Activated B cell treated with CpG ODN at 0.5 μM for 24 hours (primary cell): ENCODE measurements at places on chromosomes 2 and 18. TPM values are rescaled to one million over a fixed set of nuclear protein-coding genes. Genes with fewer than 3 reads are reported as not detected.
A peak's percentile ranks its signal among the peaks of the same experiment; 100 is the strongest.

- H3K27ac ChIP-seq = no peak overlapping the region
- H3K27me3 ChIP-seq = no peaks in the 10 kb centered on the region
- DNase-seq = no peak
- peaks cover 12% of the 10 kb centered on the region for H3K36me3 ChIP-seq
- H3K4me1 ChIP-seq = no peaks in the 10 kb centered on the region
- H3K4me3 ChIP-seq = no peak overlapping the region
Measured at GRCh38 chr2:72673279-72673678, 152.6 kb downstream of the EXOC6B start.

DNA sequence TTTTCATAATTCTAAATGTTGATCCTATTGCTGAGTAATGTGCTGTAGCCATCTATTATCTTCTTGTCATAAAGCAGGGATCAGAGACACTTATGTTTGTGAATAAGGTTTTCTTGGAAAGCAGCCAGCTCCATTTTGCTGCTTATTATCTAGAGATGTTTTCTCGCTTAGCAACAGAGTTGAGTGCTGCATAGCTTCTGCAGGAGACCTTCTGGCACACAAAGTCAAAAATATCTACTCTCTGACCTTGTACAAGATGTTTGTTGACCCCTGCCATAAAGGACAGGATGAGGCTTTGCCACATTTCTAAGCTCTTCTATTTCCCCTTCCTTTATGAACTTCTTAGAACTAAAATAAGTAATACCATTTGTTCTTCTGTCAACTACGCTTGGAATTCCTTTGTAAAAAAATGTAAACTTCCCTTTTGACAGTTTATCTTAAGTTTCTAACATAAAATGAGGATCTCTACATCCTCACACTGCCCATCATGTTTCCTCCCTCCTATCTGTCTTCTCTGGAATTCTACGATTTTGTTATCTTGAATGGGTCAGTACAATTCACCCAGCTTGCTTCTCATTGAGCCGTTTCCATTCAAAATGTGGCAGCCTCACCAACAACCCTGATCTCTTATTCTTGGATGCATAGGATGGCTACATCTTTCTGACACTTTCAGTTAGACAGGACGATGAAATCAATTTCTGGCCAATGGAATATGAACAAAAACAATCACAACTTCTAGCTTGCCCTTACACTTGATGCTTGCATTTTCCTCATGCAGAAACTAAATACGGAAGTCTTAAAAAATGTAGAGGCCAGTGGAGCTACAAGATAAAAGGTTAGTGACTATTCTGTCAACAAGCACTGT is 1377.0 kb downstream of the SUCLG1 start:
- no peak overlapping the region for H3K4me3 ChIP-seq
- no peak overlapping the region for H3K27ac ChIP-seq
- no peaks in the 10 kb centered on the region for H3K27me3 ChIP-seq
- no peaks in the 10 kb centered on the region for H3K36me3 ChIP-seq

- H3K27me3 ChIP-seq = no peaks in the 10 kb centered on the region
- H3K4me3 ChIP-seq = no peak overlapping the region
- H3K27ac ChIP-seq = no peak overlapping the region
- DNase-seq = no peak
- no peaks in the 10 kb centered on the region for H3K36me3 ChIP-seq
- no peaks in the 10 kb centered on the region for H3K4me1 ChIP-seq
Measured at GRCh38 chr2:165428926-165429325, 40.6 kb upstream of the CSRNP3 start.

GRCh38 chr18:48207733-48208132 is 201.4 kb downstream of the ZBTB7C start:
- DNase-seq = no peak
- no peak overlapping the region for H3K4me3 ChIP-seq
- peaks cover 11% of the 10 kb centered on the region for H3K27me3 ChIP-seq

GRCh38 chr2:44651974-44652373 is 289.5 kb upstream of the SIX3 start:
- H3K27ac ChIP-seq = no peak overlapping the region
- no peaks in the 10 kb centered on the region for H3K36me3 ChIP-seq
- no peaks in the 10 kb centered on the region for H3K4me1 ChIP-seq
- H3K27me3 ChIP-seq = no peaks in the 10 kb centered on the region
- DNase-seq = no peak
- no peak overlapping the region for H3K4me3 ChIP-seq

DNA sequence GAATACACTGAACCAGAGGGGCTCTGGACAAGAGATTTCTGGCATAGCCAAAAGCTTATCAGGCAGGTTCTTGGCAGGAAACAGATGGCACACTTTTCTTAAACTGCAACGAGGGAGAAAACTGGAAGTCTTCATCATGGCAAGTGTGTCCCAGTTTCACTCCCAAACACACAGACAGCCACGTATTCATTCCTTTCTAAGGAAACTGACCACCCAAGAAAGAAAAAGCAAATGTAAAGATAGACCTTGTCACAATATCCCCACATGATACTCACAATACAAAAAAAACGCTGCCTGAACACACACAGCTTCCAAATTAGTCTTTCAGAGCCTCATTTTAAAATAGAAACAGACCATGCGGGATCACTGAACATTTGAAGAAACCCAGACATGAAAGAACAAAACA is 40.6 kb upstream of the RTTN start:
- H3K27ac ChIP-seq = no peak overlapping the region
- H3K36me3 ChIP-seq = no peaks in the 10 kb centered on the region
- DNase-seq = no peak
- no peaks in the 10 kb centered on the region for H3K4me1 ChIP-seq

GRCh38 chr2:170321526-170321925 is 143.6 kb downstream of the MYO3B start:
- H3K4me1 ChIP-seq = no peaks in the 10 kb centered on the region
- no peak for DNase-seq
- peaks cover 4% of the 10 kb centered on the region for H3K27me3 ChIP-seq
- no peak overlapping the region for H3K27ac ChIP-seq
- H3K36me3 ChIP-seq = no peaks in the 10 kb centered on the region

DNA sequence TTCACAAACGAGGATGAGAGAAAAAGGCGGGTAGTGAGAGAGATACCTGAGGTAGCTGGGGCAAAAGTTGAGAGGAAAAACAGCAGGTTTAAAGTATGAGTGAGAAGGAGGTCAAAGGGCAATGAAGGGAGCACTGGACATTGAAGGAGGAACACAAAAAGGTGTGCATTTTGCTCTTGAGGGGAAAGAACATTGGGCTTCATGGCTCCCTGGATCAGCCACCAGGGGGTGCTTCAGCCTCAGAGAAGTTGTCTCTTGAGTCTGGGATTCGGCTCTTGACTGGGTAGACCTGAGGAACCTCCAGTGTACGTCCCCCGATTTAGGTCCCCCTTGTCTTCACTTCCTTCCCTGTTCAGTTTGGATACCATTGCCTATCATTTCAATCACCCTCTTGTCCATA is 128.5 kb downstream of the RAPGEF4 start:
- no peak overlapping the region for H3K4me3 ChIP-seq
- DNase-seq = no peak
- peaks cover 5% of the 10 kb centered on the region for H3K27me3 ChIP-seq
- no peaks in the 10 kb centered on the region for H3K36me3 ChIP-seq
- no peak overlapping the region for H3K27ac ChIP-seq

DNA sequence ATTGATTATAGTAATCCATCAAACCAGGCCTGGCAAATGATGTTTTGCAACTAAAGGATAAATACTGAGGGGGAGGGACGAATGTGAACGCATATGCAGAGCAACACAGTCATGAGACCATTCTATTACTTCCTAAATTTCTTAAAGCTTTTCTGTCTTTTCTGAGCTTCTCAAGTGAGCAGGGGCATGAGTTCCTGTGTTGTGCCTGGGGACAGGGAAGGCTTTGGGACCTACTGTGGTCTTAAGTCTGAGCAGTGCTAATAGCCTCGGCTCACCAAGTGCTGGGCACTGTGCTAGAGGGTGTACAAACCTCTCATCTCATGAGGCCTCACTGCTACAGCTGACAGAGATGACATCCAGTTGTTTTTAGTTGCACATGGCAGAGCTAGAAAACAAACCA is 182.4 kb downstream of the NEDD4L start:
- H3K27ac ChIP-seq = peak overlapping the region; percentile 3
- no peak overlapping the region for H3K4me3 ChIP-seq
- H3K27me3 ChIP-seq = no peaks in the 10 kb centered on the region
- DNase-seq = no peak
- H3K4me1 ChIP-seq = peaks cover 64% of the 10 kb centered on the region
- no peaks in the 10 kb centered on the region for H3K36me3 ChIP-seq

- no peak for DNase-seq
- peaks cover 54% of the 10 kb centered on the region for H3K36me3 ChIP-seq
- H3K4me1 ChIP-seq = peaks cover 16% of the 10 kb centered on the region
- H3K27me3 ChIP-seq = no peaks in the 10 kb centered on the region
- H3K27ac ChIP-seq = peak overlapping the region; percentile 93
Measured at GRCh38 chr2:219386532-219387280, 1.0 kb downstream of the DNPEP start.

- no peaks in the 10 kb centered on the region for H3K4me1 ChIP-seq
- no peaks in the 10 kb centered on the region for H3K36me3 ChIP-seq
- H3K27me3 ChIP-seq = no peaks in the 10 kb centered on the region
- DNase-seq = no peak
Measured at GRCh38 chr2:176753752-176754474, 458.7 kb upstream of the HNRNPA3 start.

GRCh38 chr18:24485681-24486080 is 25.2 kb downstream of the HRH4 start:
- peaks cover 12% of the 10 kb centered on the region for H3K4me1 ChIP-seq
- peaks cover 12% of the 10 kb centered on the region for H3K27me3 ChIP-seq
- H3K36me3 ChIP-seq = no peaks in the 10 kb centered on the region
- no peak for DNase-seq
- no peak overlapping the region for H3K27ac ChIP-seq

DNA sequence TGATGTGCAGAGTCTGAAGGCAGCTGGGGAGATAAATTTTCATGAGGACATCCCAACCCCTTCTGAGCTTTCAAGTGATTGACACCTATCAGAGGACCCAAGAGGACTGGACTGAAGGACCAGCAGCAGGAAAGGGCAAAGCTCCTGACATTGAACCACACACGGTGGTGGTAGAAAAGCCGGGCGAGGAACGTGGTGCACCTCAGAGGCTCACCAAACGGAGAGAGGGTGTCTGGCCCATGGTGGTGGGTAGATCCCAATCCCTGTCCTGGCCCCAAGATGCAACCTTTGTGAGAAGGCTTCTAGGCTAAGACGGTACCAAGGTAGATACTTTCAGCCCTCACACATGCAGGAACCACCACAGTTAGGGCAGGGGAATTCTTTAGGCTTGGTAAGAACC is 52.1 kb downstream of the FRZB start:
- H3K4me1 ChIP-seq = no peaks in the 10 kb centered on the region
- H3K4me3 ChIP-seq = no peak overlapping the region
- peaks cover 15% of the 10 kb centered on the region for H3K27me3 ChIP-seq
- H3K36me3 ChIP-seq = no peaks in the 10 kb centered on the region

DNA sequence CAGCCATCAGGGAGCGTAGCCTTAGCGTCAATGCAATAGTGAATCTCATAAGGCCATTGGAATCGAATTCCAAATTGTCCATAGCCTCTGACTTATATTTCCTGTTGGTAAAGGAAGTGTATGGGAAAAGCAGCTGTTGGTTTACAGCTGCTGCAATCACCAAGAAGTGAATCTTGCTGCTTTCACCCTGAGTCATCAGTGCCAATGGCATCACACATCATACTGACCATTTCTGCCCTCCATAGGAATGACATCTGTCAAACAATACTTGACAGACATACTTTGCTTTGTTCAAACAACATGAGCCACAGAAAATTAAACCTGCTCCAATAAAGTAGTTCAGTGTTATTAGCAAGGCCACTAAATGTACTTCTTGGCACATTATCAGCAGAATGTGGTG is 111.2 kb upstream of the KLHL29 start:
- no peaks in the 10 kb centered on the region for H3K36me3 ChIP-seq
- no peak overlapping the region for H3K4me3 ChIP-seq
- H3K27ac ChIP-seq = no peak overlapping the region
- no peaks in the 10 kb centered on the region for H3K4me1 ChIP-seq
- peaks cover 10% of the 10 kb centered on the region for H3K27me3 ChIP-seq

Gene CXCR2
- not detected in 2 replicates for total RNA-seq

Gene LBH
- 120 and 131 TPM in 2 replicates for total RNA-seq

- no peaks in the 10 kb centered on the region for H3K4me1 ChIP-seq
- H3K4me3 ChIP-seq = no peak overlapping the region
- H3K27me3 ChIP-seq = no peaks in the 10 kb centered on the region
- no peak overlapping the region for H3K27ac ChIP-seq
Measured at GRCh38 chr2:107811411-107811810, 15.3 kb upstream of the RGPD4 start.

Gene CNGA3
- not detected in 2 replicates for total RNA-seq

DNA sequence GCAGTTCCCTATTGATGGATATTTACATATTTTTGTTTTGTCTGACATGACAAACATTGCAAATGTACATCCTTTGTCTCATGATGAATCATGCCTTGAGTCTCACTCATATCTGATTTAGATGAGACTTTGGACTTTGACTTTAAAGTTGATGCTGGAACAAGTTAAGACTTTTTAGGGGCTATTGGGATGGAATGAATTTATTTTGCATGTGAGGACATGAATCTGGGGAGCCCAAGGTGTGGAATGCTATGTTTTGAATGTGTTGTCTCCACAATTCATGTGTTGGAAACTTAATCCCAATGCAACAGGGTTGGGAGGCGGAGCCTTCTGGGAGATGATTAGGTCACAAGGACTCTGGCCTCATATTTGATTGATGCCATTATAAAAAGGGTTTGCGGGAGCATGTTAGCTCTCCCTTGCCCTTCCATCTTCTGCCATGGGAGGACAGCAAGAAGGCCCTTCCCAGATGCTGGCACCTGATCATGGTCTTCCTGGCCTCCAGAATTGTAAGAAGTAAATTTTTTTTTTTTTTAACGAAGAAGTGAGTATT is 29.1 kb upstream of the INO80D start:
- H3K4me3 ChIP-seq = no peak overlapping the region
- no peak for DNase-seq
- no peak overlapping the region for H3K27ac ChIP-seq
- no peaks in the 10 kb centered on the region for H3K4me1 ChIP-seq

Gene TMEM178A
- not detected in 2 replicates for total RNA-seq

- no peaks in the 10 kb centered on the region for H3K36me3 ChIP-seq
- no peak overlapping the region for H3K27ac ChIP-seq
- H3K27me3 ChIP-seq = no peaks in the 10 kb centered on the region
- H3K4me1 ChIP-seq = peaks cover 4% of the 10 kb centered on the region
- no peak for DNase-seq
Measured at GRCh38 chr2:6103949-6104348, 411.8 kb downstream of the SOX11 start.

Gene CCDC102B
- total RNA-seq = 1.5 and 1.8 TPM in 2 replicates

GRCh38 chr2:77270433-77270832 is 251.7 kb downstream of the LRRTM4 start:
- DNase-seq = no peak
- no peaks in the 10 kb centered on the region for H3K27me3 ChIP-seq
- H3K4me3 ChIP-seq = no peak overlapping the region
- H3K36me3 ChIP-seq = no peaks in the 10 kb centered on the region

GRCh38 chr2:219099329-219099728 is 38.6 kb upstream of the IHH start:
- no peak overlapping the region for H3K27ac ChIP-seq
- H3K36me3 ChIP-seq = peaks cover 18% of the 10 kb centered on the region
- H3K4me3 ChIP-seq = no peak overlapping the region
- DNase-seq = no peak
- no peaks in the 10 kb centered on the region for H3K27me3 ChIP-seq

Gene PRKAG3
- not detected in 2 replicates for total RNA-seq

Gene CTAGE1
- total RNA-seq = not detected in 2 replicates
